ENCODE measurements at places on chromosomes 7 and 10.

GRCh38 chr10:43594944-43595589 lies 11.2 kb upstream of the ZNF485 start:
- DNase-seq: no peak

GRCh38 chr7:27205325-27206280 lies 5.7 kb upstream of the HOXA13 start:
- no peak for DNase-seq

- no peak for DNase-seq
Observed at GRCh38 chr10:25336330-25336729, 161.5 kb downstream of the GPR158 start.

DNA sequence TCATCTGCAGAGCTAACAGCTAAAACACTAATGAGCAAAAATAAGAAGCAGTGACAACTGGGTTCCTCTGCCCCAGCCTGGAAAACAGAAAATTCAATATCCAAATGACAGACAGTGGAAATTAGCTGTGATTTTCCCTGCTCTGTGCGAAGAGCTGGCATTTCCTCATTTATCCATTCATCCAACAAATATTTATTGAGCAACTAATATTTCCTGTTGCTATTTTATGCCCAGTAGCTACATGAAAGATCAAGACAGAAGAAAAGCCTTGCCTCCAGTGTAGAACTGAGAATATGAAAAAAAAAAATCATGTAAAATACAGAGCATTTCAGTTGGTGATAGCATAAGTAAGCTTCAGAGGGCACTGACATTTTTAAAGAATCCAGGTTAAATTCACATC lies 140.9 kb downstream of the ABCA13 start:
- no peak for DNase-seq

DNA sequence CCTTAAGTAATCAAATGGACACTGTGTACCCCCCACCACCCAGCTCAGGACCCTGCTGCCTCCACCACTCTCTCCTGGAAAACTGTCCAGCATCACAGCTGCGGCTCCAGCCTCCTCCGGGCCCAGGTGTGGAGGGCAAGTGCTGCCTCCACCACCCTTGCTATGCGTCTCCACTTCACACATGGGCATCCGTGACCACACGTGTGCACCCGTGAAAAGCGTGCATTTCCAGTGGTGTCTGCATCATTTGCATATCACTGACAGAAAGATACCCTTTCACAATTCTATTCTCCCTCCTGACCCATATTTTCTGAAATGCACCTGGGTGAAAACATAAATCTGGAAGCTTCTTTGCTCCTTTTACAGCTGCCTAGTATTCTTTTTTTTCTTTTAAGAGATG lies 89.7 kb upstream of the PDGFA start:
- DNase-seq: no peak

DNA sequence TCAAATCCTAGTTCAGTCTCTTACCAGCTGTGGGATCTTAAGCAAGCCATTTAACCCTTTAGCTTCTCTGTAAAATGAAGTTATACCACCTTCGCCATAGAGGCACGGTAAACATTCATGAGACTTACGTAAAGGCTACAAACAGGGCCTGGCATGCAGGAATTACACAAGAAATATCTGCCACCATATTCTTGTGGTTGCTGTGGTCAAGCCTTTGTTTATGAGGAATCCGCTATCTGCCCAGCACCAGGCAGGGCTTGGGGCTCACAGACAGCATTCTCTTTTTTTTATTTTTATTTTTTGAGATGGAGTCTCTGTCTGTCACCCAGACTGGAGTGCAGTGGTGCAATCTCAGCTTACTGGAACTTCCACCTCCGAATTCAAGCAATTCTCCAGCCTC lies 9.9 kb downstream of the AIFM2 start:
- DNase-seq: no peak

DNA sequence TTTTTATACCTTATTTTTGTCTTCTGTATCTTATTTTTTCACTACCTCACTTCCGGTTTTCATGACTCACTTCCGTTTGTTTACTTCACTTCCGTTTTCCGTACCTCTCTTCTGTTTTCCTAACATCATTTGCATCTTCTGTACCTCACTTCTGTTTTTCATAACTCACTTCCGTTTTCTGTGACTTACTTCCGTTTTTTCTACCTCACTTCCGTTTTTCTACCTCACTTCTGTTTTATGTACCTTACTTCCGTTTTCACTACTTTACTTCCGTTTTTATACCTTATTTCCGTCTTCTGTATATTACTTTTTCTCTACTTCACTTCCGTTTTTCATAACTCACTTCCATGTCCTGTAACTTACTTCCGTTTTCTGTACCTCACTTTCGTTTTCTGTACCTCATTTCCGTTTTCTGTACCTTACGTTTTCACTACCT lies 492.5 kb upstream of the AKR1E2 start:
- no peak for DNase-seq

DNA sequence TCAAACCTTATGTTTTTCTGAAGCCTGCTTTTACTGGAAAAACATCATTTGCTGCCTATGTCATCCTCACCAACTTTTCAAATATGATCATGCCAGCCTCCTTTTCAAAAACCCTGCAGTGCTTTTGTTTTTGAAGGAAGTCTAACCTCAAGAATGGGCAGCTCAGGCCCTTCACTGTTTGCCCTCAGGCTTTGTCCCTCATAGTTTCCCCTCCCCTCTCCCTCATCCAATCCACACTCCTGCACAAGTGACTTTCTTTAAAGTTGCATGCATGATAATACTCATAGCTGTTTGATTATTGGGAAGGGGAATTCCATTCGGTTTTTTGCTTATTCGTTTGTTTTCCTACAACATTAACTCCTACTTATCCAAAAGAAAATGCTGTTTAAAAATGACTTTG lies 219.4 kb downstream of the SEMA3E start:
- DNase-seq: no peak

DNA sequence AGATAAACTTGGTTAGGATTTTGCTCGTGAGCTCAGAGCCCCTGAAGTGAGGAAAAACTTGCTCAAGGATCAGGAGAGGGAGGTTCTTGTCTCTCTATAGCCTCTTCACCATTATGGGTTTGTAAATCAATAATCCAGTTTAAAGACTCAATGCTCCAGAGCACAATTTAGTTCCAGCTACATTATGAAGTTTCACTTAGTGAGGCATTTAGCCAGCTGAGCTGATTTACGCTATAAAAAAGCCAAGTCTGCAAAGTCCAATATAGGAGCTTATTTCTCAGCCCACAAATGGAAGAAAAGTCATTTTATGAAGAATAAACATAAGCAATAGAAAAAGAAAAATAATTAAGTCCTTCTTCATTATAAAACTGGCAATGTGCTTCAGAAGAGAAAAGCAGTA lies 130.6 kb downstream of the STRA8 start:
- no peak for DNase-seq

DNA sequence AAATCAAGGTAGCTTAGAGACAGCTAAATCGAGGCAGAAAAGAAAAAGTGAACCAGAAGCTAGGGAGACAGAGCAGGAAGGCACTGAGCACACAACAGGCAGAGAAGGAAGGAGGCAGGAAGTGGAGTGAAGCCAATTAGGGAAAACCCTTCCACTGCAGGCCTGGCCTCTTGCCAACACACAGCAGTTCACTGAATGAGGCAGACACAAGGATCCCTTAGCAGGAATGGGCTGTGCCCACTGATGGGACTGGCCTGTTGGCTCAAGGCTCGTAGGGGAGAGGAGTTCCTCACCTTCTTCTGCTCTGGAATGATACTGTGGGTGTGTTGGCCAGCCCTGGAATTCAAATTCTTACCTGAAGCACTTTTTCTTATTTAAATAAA lies 220.3 kb upstream of the STK17A start:
- DNase-seq: no peak

DNA sequence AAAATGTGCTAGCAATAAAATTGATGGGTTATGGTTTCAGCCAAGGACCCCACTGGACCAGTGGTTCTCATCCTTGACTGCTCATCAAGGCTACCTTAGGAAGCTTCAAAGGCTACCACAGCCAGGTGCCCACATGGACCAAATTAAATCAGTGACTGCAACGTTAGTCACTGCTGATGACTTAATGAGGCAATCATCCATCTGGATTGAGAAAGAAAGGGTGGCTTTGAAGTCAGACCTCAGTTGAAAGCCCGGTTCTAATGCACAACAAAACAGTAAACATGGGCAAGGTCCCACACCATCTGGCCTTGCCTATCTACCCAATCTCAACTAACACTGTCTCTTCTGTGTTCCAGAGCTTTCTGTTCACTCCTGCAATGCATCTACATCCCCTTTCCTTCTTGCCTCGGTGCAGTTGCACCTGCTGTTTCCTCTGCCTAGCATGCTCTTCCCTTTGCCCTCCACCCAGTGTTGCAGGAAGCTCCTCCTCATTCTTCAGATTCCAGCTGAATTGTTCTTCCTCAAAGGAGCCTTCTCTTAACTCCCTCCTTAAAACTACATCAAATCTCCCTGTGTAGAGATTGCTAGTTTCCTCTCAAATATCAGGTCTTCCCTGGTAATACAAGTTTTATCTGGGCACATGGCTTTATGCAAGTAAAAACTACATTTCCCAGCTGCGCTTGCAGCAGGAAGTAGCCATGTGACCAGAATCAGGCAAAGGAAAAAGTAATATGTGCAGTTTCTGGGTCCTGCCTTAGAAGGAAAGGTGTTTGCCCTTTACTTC lies 10.3 kb upstream of the KCNK18 start:
- no peak for DNase-seq

DNA sequence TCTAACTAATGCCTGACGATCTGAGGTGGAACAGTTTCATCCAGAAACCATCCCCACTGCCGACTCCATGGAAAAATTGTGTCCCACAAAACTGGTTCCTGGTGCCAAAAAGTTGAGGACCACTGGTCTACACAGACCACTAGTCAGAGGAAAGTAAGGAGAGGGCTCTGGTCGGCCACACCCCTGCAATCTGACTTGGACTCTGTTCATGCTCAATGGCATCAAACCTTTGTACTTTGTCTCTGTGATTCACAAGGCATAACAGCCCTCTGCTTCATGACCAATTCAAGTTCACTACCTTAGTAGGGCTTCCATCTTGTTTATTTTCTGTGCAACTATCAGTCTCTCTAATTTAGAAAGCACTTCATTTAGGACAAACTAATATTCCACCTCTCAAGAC lies 1.8 kb downstream of the TUBAL3 start:
- no peak for DNase-seq

DNA sequence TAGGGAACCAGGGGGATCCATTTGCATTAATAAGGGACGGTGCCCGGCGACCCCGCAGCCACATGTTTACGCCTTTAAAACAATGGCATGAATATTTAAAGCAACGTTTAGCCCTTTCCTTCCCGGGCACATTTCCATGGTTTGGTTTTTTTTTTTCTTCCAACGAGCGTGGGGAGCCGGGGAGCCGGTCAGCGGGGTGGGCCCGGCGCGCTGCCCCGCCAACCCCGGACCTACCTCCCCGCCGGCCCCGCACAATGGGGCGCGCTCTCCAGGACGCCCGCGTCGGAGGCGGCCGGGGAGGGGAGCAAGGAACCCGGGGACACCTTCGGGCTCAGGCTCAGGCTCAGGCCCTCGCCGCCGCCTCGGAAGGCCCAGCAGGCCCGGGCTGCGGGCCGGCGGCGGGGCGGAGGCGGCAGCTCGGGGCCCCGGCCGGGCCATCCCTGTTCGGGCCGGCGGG lies 1.0 kb downstream of the SEPHS1 start:
- DNase-seq: no peak

DNA sequence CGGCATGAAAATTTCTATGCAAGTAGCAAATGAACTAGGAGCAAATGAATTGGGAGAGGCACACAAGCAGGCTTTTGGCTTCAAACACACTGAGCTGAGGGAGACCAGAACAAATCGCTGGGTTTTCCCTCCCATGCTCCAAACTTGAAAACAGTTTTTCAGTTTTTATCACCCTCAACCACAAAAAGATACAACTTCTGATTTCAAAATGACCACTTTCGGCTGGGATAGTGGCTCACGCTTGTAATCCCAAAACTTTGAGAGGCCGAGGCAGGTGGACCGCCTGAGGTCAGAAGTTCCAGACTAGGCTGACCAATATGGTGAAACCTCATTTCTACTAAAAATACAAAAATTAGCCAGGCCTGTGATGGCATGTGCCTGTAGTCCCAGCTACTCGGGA lies 9.0 kb upstream of the CHUK start:
- DNase-seq: no peak

- no peak for DNase-seq
Observed at GRCh38 chr10:94803307-94803706, 40.8 kb downstream of the CYP2C19 start.

DNA sequence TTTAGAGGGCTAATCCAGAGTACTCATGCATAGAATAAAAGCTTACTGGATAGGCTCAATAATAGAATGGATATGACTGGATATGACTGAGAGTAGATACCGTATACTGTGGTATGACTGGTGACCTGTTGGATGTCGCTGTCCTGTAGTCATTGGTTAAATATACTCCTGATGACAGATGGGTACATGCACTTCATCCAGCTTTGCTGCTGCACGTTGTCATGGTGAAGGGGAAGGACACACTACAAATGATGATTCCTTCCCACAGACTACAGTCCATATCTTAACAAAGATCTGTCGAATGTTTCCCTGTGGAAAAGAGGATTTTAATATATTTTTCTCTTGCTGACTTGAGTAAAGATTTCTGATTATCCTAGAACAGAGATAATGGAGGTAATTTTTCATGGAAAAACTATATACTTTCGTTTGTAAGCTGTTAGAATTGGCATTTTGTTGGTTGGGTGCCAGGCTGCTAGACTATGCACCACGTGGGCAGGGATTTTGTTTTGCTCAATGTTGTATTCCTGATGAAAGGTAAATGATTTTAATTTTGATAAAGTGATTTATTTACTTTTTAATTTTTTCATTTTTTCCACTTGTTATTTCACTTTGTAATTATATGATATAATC lies 97.3 kb downstream of the PPP1R9A start:
- DNase-seq: no peak

DNA sequence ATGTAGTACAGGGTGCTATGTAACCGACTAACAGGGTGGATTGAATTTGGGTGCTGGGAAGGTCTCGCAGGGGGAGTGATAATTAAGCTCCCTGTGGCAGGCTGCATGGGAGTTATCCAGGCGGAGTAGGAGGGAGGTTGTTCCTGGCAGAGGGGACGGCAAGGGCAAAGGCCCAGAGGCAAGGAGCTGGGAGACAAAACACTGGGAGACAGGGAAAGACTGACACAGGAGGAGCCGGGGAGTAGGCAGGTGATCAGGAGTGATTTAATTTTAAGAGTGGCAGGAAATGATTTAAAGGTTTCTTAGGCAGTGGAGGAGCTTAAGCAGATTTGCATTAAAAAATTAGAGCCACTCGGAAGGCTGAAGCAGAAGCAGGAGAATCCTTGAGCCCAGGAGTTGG lies 40.7 kb upstream of the LEP start:
- DNase-seq: no peak

DNA sequence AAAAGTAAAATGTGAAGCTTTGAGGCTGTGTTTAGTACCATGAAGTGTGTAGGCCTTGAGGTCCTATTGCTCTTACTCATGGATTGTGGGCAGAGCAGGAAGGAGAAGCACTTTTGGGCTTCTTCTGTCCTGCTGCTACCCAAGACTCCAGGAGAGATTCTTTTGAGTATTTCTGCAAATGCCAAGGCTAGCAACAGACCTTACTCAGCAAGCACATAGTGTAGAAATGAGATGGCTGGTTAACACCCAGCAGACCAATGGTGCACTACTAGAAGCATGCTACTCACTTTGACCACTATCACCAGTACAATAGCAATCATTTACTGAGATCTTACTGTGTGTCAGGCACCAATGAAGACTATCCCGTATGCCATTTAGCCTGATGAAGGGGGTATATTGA lies 3.2 kb downstream of the PLPP4 start:
- DNase-seq: no peak

All from frontal cortex (tissue), 4 donors.